ENCODE measurements at places on chromosomes 7 and 10.

- peak; percentile 63 for DNase-seq
These were observed 86.2 kb downstream of the EBF3 start for GRCh38 chr10:129877773-129878371.

GRCh38 chr7:149770728-149771636 is 2.4 kb downstream of the ZNF467 start:
- no peak for DNase-seq

DNA sequence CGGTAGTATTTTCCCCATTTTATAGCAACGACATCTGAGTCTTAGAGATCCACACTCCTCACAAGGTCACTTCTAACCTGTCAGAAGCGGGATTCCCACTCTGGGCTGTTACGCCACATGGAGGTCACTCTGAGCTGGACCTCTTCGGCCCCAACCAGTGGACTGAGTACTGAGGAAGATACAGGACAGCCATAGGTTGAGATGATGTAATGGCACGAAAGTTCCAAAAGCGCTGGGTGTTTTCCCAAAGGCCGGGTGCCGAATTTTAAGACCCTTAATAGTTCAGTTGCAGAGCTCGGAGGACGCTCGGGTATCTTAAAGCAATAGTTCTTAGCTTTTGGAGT is 699 bp downstream of the GHITM start:
- DNase-seq = peak; percentile 65

DNA sequence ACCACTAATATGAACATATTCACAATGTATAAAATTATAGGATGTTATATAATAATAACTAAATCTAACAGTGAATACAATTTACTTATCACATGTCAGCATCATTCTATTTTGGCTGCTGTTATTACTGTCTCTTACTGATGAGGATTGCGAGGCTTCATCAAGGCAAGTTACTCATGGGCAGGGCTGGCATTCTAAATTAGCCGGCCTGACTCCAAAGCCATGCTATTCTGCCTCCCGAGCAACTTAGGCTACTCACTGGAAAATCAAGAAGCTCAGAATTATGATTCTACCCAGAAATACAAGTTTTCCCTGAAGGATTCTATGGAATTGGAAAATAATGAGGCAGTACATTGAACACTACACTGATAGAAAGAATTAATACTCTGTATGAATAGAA is 101.7 kb downstream of the ICA1 start:
- no peak for DNase-seq
